ENCODE measurements at places on chromosomes 6 and 20. TPM values are rescaled to one million over a fixed set of nuclear protein-coding genes. Genes with fewer than 3 reads are reported as not detected.

The BNIP5 gene
- not detected for polyA plus RNA-seq

The KIF16B gene
- polyA plus RNA-seq = 5.4 TPM

The C2 gene
- 0.74 TPM for polyA plus RNA-seq

The PCIF1 gene
- polyA plus RNA-seq = 83.0 TPM

DNA sequence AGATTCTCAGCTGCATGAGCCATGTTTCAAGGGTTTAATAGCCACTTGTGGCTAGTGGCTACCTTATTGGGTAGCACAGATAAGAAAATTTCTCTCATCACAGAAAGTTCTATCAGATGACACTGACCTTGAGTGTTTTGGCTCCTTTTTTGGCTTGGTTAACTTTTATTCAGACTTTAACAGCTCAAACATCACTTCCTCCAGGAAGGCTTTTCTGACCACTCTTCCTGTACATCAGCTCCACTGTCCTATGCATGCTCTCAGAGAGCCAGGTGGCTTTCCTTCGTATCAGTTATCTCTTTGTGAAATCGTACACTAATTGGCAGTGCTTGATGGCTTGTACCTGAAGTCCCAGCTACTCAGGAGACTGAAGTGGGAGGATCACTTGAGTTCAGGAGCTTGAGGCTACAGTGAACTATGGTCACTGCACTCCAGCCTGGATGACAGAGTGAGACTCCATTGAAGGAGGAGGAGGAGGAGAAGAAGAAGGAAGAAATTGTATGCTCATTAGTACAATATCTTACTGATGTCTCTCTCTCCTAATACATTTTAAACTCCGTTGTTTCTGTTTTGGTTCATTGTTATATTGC is 10.7 kb downstream of the MAFB start:
- no peak for DNase-seq
- H3K27ac ChIP-seq = no peak overlapping the region
- H3K4me1 ChIP-seq = no peaks in the 10 kb centered on the region
- peaks cover 18% of the 10 kb centered on the region for H3K27me3 ChIP-seq

DNA sequence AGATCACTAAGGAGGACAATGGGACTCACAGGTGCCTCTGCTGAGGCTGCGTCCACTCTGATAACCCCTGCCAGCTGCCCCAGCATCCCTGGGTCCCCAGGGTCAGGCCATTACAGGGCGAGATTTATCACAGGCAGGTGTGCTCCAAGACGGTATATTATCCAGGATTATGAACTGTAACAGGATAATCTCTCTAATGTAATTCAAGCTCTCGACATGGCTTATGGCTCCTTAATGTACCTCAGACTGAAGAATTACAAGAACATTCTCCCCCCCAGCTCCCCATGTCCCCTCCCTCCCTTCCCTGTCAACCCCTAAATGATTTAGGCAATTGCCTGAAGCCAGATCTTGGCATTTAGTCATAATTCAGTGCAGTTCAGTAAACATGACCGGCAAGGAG is 86.8 kb downstream of the NCR2 start:
- H3K27ac ChIP-seq = no peak overlapping the region
- H3K4me1 ChIP-seq = peaks cover 1% of the 10 kb centered on the region
- H3K27me3 ChIP-seq = peaks cover 21% of the 10 kb centered on the region
- no peak for DNase-seq
- no peaks in the 10 kb centered on the region for H3K36me3 ChIP-seq
- H3K4me3 ChIP-seq = no peak overlapping the region

- peaks cover 26% of the 10 kb centered on the region for H3K4me1 ChIP-seq
- DNase-seq = no peak
- peaks cover 4% of the 10 kb centered on the region for H3K36me3 ChIP-seq
- H3K27me3 ChIP-seq = peaks cover 9% of the 10 kb centered on the region
Observed at GRCh38 chr6:44129841-44130322, 2.5 kb downstream of the TMEM63B start.

Measured in immature natural killer cell (primary cell).